ENCODE measurements at places on chromosomes 3 and 15.
A peak's percentile ranks its signal among the peaks of the same experiment; 100 is the strongest.

DNA sequence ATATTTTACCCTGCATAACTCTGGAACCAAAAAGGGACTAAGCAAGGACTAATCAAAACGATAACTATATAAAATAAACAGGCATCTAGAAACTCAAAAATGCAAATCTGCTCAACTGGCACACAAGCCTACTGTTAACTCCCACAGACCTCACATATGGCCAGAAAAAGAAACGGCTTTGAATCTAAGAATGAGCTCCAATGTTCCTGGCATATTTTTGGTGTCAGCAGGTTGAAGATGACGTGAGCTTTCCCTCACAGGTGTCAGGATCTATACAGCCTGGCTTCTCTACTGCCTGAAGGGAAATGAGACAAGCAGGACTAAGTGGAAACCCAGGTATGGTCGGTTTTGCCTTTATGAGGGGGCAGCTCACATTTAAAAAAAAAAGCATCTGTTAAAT, 120.1 kb upstream of the SPATA12 start:
- no peak for DNase-seq

DNA sequence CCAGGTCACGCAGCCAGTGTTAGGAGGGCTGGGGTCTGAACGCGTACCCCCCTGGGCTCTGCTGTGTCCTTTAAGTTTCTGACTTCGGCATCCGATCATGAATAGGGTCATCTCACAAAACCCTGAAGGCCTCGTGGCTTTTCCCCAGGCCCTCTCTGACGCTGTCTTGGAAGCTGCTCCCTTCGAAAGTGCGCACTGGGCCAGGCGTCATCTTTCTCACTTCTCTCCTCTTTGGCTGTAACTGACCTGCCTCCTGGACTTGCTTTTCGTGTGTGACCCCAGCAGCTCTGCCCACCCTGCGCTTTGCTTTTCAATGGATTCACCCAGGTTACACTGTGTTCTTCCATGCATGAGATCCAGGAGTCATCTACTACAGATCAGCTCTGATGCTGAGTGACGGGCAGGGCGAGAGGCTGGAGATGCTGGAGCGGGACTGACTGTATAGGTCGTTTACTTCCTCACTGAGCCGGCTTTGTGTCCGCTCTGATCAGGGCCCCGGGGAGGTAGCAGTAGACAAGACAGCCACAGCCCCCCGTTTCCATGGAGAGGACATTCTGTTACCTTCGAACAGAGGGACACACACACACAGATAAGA, 45.0 kb upstream of the PCSK6 start:
- DNase-seq, result no peak

DNA sequence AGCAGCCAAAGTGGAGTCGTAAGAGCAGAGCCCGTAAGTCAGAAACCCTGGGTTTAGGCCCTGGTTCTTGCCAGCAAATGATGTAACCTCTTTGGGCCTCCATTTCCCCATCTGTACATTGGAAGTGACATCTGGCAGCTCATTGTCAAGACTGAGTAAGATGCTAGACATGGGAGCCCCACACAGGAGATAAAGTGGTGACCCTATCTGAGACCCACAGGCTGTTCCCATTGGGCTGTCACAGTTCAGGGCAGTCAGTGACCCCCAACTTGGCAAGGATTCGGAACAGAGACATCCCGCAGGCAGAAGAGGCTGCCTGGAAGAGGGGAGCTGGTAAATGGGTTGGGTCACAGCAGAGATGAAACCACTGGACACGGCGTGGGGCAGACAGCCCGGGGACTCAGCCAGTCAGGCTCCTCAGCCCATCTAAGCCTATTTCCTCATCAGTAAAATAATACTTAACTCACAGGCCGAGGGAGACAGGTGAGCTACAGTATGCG, 1.8 kb downstream of the CLN6 start:
- DNase-seq, result no peak

DNA sequence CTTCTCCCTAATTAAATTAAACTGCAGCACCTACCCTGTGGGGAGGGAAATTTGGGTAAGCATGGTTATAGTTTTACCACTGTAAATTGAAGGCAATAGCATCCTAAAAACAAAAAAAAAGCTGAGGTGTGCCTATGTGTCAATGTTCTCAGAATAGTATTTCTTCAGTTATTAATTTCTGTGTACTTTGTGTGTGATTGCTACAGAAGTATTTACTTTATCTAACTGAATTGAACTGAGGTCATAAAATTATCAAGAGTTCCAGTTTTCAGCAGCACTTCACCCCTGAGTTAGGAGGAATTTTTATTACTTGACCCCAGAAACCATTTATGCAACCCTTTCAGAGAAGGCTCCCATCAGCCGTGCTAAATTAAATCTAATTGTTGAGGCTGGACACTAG, 333.6 kb upstream of the ALCAM start:
- no peak for DNase-seq

GRCh38 chr3:123296261-123296660, 94.5 kb downstream of the SEC22A start:
- DNase-seq, result no peak

- DNase-seq, result no peak
Observed at GRCh38 chr3:10240799-10241198, 7.5 kb upstream of the TATDN2 start.

DNA sequence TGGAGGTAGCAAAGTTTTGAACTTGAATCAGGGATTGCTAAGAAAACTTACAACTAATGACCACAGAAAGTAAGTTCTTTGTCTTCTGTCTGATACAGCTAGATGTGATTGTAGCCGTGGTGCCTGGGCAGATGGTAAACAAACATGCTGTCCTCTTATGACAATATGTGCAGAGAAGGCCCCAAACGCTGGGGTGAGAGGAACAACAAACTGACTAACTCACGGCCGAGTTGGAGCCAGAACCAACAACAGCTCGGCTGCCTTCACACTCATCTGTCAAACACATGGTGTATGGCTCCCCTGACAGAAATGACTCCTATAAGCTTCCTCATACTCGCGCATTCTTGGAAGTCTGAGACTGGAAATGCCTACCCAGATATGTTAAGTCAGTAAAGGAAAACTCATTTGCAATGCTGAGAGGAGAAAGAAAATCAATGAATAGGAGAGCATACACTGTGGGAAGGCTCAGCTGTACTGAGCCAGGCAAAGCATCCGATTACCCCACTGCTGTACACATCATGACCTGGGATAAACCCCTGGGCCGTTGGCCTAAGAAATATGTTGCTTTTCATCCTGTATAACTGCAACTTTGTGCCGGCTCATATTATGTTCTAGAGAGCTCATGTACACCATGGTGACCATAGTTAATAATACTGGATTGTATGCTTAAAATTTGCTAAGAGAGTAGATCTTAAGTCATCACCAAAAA, 5.7 kb downstream of the THBS1 start:
- DNase-seq, result no peak

- DNase-seq, result no peak
Observed at GRCh38 chr3:102510663-102511062, 75.8 kb downstream of the ZPLD1 start.

- peak; percentile 53 for DNase-seq
Observed at GRCh38 chr15:63892794-63893441, 59.2 kb upstream of the HERC1 start.

- DNase-seq, result no peak
Observed at GRCh38 chr15:43283526-43283925, 16.8 kb upstream of the TGM5 start.

DNA sequence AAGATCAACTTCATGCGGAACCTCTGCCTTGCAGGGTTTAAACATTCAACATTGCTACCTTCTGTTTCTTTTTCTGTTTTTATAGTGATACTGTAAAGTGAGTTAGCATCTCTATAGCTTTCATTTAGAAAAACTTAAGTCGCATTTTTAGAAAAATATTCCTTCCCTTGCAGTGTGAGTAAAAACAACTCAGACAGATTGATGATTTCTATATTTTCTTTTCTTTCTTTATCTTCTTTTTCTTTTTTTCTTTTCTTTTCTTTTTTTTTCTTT, 2.8 kb upstream of the MEIS2 start:
- DNase-seq, result no peak

DNA sequence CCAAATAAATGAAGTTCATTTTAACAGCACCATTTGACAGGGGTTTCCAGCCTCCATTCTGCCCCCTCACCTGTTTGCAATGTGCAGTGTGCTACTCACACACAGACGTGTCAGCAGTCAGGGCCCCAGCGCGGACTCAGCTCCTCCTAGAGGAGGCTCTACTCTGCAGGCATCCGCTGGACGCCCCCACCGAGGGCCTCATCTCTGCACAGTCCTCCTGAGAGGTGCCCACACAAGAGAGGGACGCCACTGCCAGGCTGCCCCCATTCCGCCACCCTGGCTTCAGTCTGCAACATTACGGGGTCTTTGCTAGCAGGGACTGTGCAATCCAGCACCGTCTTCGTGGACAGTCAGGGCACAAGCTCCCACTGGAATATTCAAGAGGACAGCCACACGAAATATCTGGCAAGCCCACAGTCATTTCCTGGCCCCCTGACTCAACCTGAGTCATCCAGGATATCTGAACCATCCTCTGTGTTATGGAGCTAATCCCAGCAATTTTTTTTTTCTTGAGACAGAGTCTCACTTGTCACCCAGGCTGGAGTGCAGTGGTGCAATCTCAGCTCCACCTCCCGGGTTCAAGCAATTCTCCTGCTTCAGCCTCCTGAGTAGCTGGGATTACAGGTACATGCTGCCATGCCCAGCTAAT, 255.0 kb downstream of the OCA2 start:
- no peak for DNase-seq

- DNase-seq, result no peak
Observed at GRCh38 chr15:76642671-76643070, 262.5 kb downstream of the SCAPER start.

DNA sequence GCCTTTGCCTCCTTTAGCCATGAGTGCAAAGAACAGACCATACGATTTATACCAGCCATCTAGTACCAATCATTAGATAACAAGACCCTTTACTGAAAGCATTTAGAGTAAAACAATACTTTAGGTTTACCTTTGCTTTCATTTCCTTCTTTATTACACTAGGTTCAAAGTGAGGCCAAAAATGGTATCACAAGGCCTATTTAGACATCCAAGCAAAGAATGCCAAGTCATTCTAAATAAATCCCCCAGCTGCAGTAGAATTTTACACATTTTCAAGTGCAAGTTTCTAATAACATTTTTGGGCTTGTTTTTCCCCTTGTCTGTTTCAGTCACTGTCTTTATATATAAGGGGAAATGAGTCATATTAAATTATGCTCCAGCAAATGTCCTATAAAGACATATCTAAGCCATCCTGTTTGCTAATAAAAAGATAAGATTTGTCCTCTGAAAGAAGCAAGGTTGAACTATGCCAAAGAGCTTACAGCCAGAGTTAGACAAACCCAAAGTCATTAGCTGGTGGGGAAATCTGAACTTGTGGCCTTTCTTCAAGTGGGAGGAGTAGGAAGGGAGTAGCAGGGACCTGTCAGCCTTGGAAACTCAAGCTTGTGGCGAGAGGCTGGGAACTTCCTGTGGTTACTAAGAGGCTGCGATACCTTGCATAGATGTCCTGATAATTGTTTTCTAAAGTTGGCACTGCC, 232.7 kb downstream of the MECOM start:
- DNase-seq, result no peak

DNA sequence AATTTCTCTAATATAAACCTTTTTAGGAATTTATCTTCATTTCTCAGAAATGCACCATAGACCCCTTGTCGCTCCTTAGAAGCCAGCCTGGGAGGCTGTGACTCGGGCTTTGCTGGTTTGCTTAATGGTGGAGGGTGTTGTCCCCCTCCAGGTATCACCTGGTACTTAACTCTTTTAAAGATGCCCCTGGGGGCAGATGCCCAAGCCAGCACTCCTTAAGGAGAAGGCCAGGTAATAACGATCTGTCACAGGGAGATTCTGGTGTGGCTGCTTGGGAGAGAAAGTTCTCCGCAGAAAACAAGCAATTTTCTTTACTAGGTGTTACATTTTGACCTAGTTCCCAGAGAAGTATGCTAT, 22.3 kb downstream of the EHD4 start:
- DNase-seq, result no peak

GRCh38 chr3:161356287-161356686, 15.0 kb downstream of the SPTSSB start:
- DNase-seq, result no peak

DNA sequence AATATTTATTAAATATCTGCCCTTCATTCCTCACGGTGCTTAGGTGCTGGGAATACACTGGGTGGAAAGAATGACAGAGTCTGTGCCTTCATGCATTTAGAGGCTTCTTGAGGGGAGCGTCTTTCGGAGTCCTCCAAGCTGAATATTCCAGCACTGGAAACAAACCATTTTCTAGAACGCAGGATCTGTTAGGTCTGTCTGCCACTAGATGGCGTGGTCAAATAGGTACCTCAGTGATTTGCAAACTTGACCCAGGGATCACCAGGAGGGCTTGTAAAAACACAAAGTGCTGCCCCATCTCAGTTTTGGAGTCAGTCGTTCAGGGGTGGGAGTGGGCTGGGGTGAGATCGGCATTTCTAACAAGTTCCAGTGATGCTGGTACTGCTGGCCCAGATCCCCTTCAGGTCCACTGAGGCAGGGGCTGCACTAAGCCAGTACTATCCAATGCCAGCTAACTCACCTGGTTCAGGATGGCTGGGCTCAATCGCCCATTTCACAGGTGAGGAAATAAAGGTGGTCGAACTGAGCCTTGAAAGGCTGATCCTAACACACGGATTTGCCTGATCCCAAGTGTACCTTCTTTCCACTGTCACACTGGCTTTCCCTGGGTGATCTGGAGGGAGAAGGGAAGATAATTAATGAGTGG, 14.8 kb downstream of the ARNT2 start:
- DNase-seq, result no peak

- DNase-seq, result no peak
Observed at GRCh38 chr3:10977892-10978510, 14.5 kb upstream of the SLC6A1 start.

DNA sequence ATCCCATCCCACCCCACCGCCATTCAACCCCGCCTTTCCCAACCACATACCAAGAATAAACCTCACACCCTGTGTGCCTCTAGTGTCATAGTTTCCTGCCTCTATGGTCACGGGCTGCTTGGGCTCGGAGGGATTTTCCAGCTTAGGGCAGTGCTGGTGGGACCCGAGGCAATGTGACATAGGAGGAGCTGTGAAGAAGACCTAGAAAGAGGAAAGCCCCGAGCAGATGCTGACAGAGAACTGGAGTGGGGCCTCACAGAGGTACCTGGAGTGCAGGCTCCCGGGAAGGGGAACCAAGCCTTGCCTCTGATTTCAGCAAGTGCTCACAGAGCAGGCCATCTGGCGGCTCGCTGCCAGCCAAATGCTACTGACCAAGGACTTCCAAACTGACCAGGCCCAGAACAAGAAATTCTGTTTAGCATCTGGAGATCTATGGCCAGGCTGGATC, 27.5 kb downstream of the BHLHE40 start:
- DNase-seq, result peak; percentile 33

GRCh38 chr3:47225310-47225906, 57.2 kb downstream of the KIF9 start:
- DNase-seq, result no peak

DNA sequence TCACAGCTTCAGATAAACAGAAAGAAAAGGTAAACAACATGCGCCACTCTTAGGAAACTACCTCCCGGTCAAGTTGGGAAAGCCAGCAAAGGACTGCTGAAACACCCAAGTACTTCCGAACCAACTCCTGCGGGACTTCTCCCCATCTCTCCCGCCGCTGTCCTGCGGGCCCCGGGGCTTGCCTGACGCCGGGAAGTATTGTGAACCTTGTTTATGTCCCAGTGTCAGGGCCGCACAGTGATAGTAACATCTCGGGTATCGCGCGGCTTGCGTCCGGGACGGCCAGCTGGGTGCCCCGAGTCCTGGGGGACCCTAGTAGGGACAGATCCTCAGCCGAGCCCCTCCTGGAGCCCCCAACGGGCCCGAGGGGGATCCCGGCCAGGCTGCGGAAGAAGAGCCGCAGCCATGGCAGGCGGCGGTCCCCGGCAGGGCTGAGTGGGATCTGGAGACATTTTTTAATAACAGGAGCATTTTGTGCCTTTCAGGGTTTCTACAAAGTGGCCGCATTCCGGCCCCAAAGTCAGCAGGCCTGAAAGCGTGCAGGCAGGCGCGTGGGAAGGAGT, 756 bp downstream of the CLPX start:
- DNase-seq, result peak; percentile 11

All from activated CD8-positive, alpha-beta memory T cell treated with anti-CD3 and anti-CD28 coated beads for 1 hour (primary cell).